Pancreas (tissue), 10 donors: ENCODE measurements at places on chromosomes 2 and 18. TPM values are rescaled to one million over a fixed set of nuclear protein-coding genes. Genes with fewer than 3 reads are reported as not detected.

Gene TEKT4
- total RNA-seq: not detected

Gene AKAIN1
- 0.81 TPM for total RNA-seq

Gene CCDC74A
- 0.71 TPM for total RNA-seq

Gene RTP5
- total RNA-seq: not detected

Gene RAB17
- total RNA-seq: 31.9 TPM

Gene TUBA3E
- total RNA-seq: not detected

Gene MC5R
- total RNA-seq: not detected

Gene LINC00305
- total RNA-seq: not detected
